ENCODE measurements at places on chromosomes 12 and 14.

DNA sequence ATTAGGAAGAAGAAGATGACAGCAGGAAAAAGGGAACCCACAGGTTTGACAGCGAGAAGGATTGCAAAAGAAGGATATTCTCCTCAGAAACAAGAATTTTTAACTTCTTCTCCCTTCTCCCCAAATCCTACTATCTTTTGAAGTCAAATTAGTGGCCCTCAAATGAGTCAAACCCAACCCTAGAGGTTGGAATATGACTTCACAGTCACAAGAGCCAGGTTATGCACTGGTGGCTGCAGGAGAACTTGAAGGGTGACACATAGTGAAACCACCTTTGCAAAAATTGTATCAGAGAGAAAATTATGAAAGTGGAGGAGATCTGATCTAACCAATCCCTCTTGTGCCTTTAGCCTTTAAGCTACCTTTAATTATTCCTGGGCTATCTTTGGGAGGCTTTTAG lies 386.2 kb upstream of the CCDC196 start:
- no peak overlapping the region for H3K4me3 ChIP-seq
- H3K27ac ChIP-seq, result no peak overlapping the region
- H3K36me3 ChIP-seq, result no peaks in the 10 kb centered on the region
- DNase-seq, result no peak

DNA sequence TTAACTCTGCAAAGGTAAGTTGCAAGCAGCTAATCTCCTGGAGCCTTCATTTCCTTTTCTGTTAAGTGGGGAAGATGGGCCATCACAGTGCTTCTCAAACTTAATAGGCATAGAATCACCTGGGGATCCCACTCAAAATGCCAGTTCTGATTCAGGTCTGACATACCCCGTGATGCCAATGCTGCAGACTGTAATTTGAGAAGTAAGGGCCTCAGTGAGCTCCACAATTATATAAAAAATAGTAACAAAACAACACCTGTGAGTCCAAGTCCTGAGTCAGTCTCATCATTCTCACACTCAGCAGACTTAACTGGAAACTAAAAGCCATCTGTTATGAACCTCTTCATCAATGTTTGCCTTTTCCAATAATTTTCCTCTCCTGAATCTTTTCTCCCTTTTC lies 10.8 kb upstream of the PSMA6 start:
- no peak overlapping the region for H3K27ac ChIP-seq
- DNase-seq, result no peak
- peaks cover 13% of the 10 kb centered on the region for H3K4me1 ChIP-seq
- no peaks in the 10 kb centered on the region for H3K36me3 ChIP-seq
- H3K27me3 ChIP-seq, result no peaks in the 10 kb centered on the region

- H3K4me1 ChIP-seq, result no peaks in the 10 kb centered on the region
- H3K27me3 ChIP-seq, result peaks cover 2% of the 10 kb centered on the region
- no peaks in the 10 kb centered on the region for H3K36me3 ChIP-seq
- no peak for DNase-seq
- no peak overlapping the region for H3K4me3 ChIP-seq
Observed at GRCh38 chr14:34027990-34028495, 77.2 kb upstream of the EGLN3 start.

GRCh38 chr12:24379861-24380521 lies 430.5 kb upstream of the SOX5 start:
- no peaks in the 10 kb centered on the region for H3K36me3 ChIP-seq
- no peak overlapping the region for H3K4me3 ChIP-seq
- DNase-seq, result no peak
- H3K27me3 ChIP-seq, result no peaks in the 10 kb centered on the region
- no peaks in the 10 kb centered on the region for H3K4me1 ChIP-seq
- H3K27ac ChIP-seq, result no peak overlapping the region

GRCh38 chr14:52233693-52234092 lies 33.8 kb upstream of the PTGDR start:
- H3K4me1 ChIP-seq, result no peaks in the 10 kb centered on the region
- H3K4me3 ChIP-seq, result no peak overlapping the region
- H3K27me3 ChIP-seq, result peaks cover 20% of the 10 kb centered on the region
- H3K27ac ChIP-seq, result no peak overlapping the region
- H3K36me3 ChIP-seq, result no peaks in the 10 kb centered on the region
- DNase-seq, result no peak

GRCh38 chr14:97851428-97851995 lies 1054.3 kb downstream of the VRK1 start:
- no peak overlapping the region for H3K4me3 ChIP-seq
- H3K27me3 ChIP-seq, result no peaks in the 10 kb centered on the region
- no peaks in the 10 kb centered on the region for H3K36me3 ChIP-seq
- no peak for DNase-seq
- no peak overlapping the region for H3K27ac ChIP-seq

GRCh38 chr12:118237052-118237665 lies 101.2 kb downstream of the PEBP1 start:
- no peak overlapping the region for H3K4me3 ChIP-seq
- H3K36me3 ChIP-seq, result no peaks in the 10 kb centered on the region
- H3K27ac ChIP-seq, result no peak overlapping the region
- DNase-seq, result no peak
- H3K27me3 ChIP-seq, result no peaks in the 10 kb centered on the region

DNA sequence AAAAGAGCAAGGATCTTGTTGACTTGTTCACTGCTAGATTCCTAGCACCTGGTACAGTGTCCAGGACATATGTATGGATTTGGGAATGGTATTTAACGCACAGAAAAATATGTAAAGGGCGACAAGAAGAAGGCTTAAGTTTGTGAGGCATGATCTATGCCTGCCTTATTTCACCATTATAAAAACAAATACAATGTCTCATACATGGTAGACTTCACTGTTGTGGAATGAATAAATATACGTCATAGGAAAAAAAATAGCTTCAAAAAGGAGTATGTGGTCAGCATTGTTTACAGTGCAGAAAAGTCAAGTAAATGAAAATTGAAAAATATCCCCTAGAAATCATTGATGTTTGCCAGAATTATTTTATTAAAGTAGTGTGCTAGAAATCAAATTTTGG lies 30.0 kb downstream of the HCFC2 start:
- no peak for DNase-seq
- H3K4me3 ChIP-seq, result no peak overlapping the region
- H3K36me3 ChIP-seq, result peaks cover 5% of the 10 kb centered on the region
- no peaks in the 10 kb centered on the region for H3K27me3 ChIP-seq
- H3K27ac ChIP-seq, result no peak overlapping the region
- no peaks in the 10 kb centered on the region for H3K4me1 ChIP-seq

DNA sequence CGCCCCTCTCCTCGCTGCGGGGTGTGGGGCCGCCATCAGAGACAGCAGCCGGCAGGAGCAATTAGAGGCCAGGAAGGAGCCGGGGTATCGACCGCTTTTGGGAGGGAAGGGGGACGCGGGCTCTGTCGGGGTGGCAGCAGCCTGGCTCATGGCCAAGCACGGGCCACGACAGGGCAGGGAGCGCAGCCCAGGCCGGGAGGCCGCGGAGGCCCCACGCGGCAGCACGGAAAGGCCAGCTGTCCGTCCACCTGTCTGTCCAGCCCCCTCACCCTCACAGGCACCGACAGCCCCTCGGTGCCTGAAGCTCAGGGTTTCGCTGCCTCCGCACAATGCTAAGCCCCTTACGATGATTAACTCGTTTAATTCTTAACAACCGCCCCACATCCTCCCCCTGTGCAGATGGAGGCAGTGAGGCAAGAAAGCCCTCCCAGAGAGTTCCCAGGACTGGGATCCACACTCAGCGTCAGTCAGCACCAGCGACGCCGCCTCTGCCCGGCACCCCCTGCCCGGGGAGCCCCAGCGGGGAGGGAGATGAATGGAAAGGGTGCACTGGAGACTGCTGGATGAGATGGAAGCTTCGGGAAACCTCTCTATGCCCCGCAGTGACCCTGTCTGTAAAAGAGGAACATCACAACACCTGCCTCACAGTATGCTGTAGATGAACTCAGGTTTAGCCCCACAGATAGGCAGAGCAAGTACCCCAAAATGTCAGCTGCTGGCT lies 23.7 kb downstream of the NCOR2 start:
- H3K36me3 ChIP-seq, result no peaks in the 10 kb centered on the region
- H3K4me3 ChIP-seq, result no peak overlapping the region
- H3K27ac ChIP-seq, result no peak overlapping the region

DNA sequence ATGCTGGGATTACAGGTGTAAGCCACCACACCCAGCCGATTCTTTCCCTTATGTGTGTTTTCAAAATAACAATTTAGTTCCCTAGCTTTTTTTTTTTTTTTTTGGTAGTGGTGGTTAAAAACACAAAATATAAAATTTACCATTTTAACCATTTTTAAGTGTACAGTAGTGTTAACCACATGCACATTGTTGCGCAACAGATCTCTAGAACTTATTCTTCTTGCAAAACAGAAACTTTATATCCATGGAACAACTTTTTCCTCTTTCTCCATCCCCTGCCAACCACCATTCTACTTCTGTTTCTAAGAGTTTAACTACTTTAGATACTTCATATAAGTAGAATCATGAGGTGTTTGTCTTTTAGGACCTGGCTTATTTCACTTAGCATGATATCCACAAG lies 1.1 kb upstream of the NDUFA12 start:
- no peaks in the 10 kb centered on the region for H3K27me3 ChIP-seq
- no peak for DNase-seq
- H3K4me1 ChIP-seq, result peaks cover 6% of the 10 kb centered on the region
- no peaks in the 10 kb centered on the region for H3K36me3 ChIP-seq
- no peak overlapping the region for H3K27ac ChIP-seq
- no peak overlapping the region for H3K4me3 ChIP-seq

DNA sequence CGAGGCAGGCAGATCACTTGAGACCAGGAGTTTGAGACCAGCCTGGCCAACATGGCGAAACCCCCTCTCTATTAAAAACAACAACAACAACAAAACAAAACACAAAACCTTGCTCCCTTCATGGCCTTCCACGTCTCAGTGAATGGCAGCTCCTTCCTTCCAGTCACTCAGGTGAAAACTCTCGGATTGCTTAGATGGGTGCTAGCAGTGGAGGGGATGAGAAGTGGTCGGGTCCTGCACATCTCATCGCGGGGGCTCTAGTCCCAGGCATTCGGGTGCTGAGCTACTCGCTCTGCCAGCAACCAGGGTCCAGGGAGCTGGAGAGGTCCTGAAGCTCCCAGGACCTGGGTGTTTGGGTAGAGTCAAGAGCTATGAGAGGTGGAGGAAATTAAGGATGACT lies 7.7 kb downstream of the SLC6A13 start:
- no peak for DNase-seq
- H3K4me1 ChIP-seq, result no peaks in the 10 kb centered on the region
- H3K27ac ChIP-seq, result no peak overlapping the region
- peaks cover 5% of the 10 kb centered on the region for H3K27me3 ChIP-seq
- H3K36me3 ChIP-seq, result no peaks in the 10 kb centered on the region

GRCh38 chr14:55221186-55221585 lies 29.8 kb upstream of the DLGAP5 start:
- no peaks in the 10 kb centered on the region for H3K27me3 ChIP-seq
- H3K4me3 ChIP-seq, result no peak overlapping the region
- no peaks in the 10 kb centered on the region for H3K36me3 ChIP-seq
- H3K27ac ChIP-seq, result no peak overlapping the region

- H3K27ac ChIP-seq, result no peak overlapping the region
- H3K4me1 ChIP-seq, result no peaks in the 10 kb centered on the region
- no peak for DNase-seq
Observed at GRCh38 chr12:115859231-115859630, 418.3 kb downstream of the MED13L start.

- no peaks in the 10 kb centered on the region for H3K36me3 ChIP-seq
- H3K4me1 ChIP-seq, result no peaks in the 10 kb centered on the region
- no peaks in the 10 kb centered on the region for H3K27me3 ChIP-seq
- no peak overlapping the region for H3K4me3 ChIP-seq
Observed at GRCh38 chr12:52395761-52396434, 10.2 kb downstream of the KRT82 start.

- H3K4me3 ChIP-seq, result no peak overlapping the region
- H3K4me1 ChIP-seq, result no peaks in the 10 kb centered on the region
- H3K27me3 ChIP-seq, result no peaks in the 10 kb centered on the region
- no peaks in the 10 kb centered on the region for H3K36me3 ChIP-seq
Observed at GRCh38 chr12:116159175-116159574, 118.3 kb downstream of the MED13L start.

DNA sequence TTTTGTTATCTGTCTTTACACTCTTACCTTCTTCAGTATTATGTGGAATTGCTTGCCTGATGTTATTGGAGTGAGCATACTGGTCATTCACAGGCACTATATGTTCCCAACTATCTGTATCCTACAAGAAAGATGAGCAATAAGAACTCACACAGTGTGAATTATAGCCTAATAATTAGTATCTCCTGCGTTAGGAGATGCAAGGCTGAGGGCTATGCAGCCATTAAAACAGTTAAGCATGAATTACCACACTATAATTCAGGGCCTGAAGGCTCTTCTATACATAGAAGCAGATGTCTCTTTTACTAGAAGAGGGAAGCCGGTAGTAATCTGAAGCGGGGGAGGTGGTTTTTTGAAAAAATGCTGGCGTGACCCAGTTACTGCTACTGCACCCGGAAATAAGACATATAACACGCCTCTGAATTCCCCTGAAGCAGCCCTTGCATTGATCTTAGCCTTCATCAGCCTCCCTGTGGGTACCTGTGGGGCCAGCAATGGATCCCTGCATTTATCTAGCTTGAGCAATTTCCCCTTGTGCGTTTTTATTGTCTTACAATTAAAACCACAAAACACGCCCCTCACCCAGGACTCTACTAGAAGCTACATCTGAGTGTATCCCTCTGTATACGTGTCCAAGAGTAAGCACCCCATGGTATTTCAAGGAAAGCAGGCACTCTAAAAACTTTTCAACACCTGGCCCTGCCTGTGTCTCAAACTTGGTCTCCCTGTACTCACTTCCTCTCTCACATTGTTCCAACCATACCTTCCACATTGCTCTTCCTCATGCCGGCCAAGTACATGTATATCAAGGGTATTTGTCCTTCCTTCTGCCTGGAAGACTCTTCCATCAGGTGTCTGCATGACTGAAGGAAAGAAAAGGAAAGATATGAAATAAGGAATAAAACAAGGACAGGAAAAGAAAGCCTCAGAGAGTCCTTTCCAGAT lies 210.9 kb upstream of the ARID2 start:
- H3K27me3 ChIP-seq, result peaks cover 3% of the 10 kb centered on the region
- DNase-seq, result no peak
- H3K4me3 ChIP-seq, result no peak overlapping the region
- no peaks in the 10 kb centered on the region for H3K36me3 ChIP-seq
- H3K4me1 ChIP-seq, result no peaks in the 10 kb centered on the region

- H3K36me3 ChIP-seq, result no peaks in the 10 kb centered on the region
- H3K4me1 ChIP-seq, result no peaks in the 10 kb centered on the region
- no peak overlapping the region for H3K27ac ChIP-seq
- no peak overlapping the region for H3K4me3 ChIP-seq
- H3K27me3 ChIP-seq, result peaks cover 8% of the 10 kb centered on the region
Observed at GRCh38 chr14:52279408-52279807, 11.9 kb downstream of the PTGDR start.

DNA sequence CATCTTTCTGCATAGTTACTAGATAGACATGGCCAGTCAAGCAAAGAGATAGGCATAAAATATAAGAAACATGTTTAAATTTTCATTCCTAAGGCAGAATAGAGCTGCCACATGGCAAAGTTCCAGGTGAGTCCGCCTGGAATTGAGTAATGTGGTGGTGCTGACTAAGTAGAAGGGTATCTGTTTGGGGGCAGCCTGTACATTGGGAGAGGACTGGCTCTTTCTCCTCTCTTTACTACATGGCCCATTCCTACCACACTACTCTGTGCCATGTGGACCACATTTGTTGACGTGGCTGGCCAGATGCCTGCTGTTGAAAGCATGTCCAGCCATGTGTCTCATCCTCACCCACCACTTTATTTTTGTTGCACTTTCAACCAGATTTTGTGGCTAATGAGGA lies 354.0 kb downstream of the ETNK1 start:
- no peak overlapping the region for H3K4me3 ChIP-seq
- peak overlapping the region; percentile 18 for H3K27ac ChIP-seq
- no peaks in the 10 kb centered on the region for H3K36me3 ChIP-seq
- peak; percentile 8 for DNase-seq

Measured in endothelial cell of umbilical vein (primary cell).